ENCODE measurements at places on chromosomes 13 and 19.

- DNase-seq, result no peak
These were observed 27.2 kb downstream of the EPN1 start for GRCh38 chr19:55702131-55702627.

DNA sequence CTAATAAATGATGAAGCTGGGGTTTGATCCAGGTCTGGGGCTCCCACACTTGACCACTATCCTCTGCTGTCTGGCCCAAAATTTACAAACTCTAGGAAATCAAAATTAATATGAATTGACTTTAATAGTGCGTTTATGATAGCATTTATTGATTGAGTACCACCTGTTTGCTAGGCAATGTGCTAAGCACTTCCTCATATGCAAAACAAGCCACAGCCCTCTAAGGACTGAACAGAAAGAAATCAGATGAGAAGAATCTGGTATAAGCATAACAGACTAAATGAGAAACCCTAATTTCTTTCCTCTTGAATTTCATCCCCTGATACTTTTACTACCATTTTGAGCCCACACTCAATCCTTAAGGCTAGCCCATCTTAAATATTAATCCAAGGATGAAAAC is 6.6 kb upstream of the MLNR start:
- DNase-seq, result no peak

GRCh38 chr19:18384775-18385174 is 1.2 kb upstream of the GDF15 start:
- DNase-seq, result no peak

- peak; percentile 55 for DNase-seq
These were observed 838 bp downstream of the PPP2R1A start for GRCh38 chr19:52190487-52191293.

DNA sequence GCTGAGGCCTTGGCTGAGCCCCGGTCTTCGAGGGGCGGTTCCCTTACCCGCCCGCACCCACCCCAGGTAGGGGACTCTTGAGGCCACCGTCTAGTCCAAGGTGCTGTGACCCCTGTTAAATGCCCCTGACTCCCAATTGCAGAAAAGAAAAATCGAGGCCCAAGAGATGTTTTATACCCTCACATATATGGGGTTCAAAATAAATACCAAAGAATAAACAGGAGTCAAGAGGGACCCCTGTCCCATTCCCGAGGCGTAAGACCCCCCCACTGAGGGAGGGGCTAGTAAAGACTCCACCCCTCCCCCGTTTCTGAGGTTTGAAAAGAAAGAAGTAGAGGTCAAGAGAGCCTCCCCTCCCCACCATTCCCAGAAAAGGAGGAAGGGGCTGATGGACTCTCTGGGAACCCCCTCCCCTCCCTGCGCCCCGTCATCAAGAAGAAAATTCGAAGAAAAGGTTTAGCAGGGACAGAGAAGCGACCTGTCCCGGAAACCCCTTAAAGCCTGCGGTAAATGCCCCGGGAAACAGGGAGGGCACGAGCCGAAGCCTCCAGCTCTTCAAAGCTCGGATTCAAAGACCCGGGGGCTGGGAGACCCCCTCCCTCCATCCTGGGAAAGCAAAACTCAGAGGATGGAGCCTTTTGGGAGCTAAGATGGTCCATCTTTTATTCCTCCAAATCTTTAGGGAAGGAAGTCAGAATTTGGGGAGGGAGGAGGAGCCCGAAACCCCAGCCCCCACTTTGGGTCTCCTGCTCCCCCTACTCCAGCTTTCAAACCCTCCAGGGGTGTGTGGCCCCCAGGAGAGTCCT is 755 bp upstream of the RAB3A start:
- no peak for DNase-seq

DNA sequence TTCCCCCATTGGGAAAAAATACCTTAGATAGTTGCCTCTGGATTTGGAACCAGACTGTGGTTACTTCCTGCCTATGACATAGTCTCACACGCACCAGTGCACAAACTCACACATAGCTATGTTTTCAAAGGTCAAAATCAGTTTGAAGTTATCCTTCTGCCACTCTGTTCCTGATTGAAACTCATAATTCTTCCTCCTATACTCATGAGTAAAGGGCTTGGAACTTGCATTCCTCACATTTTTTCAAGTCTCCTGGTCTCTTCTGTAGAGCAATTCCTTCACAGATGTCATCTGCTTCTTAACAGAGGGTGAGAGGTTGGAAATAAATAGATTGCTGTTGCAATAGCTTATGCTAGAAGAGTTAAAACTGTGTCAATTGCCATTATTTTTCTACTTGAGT is 18.6 kb upstream of the POSTN start:
- DNase-seq, result peak; percentile 90

GRCh38 chr19:4537953-4538600 is 1.8 kb downstream of the LRG1 start:
- no peak for DNase-seq

DNA sequence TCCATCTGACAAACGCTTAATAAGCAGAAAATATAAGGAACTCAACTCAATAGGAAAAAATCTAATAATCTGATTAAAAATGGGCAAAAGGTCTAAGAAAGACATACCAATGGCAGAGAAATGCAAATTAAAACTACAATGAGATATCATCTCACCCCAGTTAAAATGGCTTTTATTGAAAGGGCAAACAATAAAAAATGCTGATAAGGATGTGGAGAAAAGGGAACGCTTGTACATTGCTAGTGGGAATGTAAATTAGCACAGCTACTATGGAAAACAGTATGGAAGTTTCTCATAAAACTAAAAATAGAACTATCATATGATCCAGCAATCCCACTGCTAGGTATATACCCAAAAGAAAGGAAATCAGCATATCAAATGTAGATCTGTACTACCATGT is 508.8 kb upstream of the GPC6 start:
- DNase-seq, result no peak

DNA sequence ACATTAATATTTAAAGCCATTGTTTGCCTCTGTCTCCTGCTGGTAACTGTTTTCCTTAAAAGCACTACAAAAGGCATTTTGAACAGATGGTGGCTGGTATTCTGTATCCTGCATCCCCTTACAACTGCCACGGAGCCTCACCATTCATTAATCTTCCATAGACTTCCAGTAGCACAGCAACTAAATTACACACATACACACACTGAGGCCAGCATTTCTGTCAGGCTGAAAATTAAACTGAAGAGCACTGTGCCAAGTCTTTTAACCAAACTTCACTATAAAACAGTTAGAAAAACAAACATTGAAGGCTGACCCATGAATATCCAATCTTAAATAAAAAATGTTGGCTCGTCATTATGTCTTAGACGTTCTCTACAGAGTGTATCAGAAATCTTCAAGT is 697.8 kb downstream of the DACH1 start:
- DNase-seq, result no peak

DNA sequence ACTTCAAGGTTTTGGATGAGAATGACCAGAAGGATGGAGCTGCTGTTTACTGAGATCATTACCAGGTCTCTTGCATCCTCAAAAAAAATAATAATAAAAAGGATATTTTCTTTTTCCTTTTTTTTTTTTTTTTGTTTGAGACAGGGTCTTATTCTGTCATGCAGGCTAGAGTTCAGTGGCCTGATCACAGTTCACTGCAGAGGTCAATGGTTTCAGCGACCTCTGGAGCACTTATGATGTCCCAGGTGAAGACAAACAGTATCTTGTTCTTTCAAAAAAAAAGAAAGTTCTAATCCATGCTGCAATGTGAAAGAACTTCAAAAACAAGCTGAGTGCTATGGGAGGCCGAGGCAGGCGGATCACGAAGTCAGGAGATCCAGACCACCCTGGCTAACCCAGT is 30.4 kb upstream of the TPM4 start:
- DNase-seq, result no peak

DNA sequence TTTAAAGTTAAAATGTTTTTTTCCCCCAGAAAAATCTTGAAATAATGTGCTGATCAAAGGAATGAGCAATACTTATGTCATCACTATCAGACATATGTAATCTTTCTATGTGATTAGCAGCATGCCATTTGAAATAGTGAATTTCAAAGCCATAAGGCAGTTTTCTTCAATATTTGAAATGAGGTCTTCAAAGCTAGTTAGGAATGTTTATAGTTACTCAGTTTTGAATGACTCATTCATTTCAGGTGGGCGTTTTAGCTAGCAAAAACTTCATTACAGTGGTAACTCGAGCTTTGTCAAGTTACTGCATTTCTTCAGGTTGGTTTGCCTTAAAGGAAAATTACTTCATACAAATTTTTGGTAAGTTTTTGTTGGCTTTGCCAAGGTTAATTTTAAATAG is 102.1 kb downstream of the ATP8A2 start:
- DNase-seq, result no peak

DNA sequence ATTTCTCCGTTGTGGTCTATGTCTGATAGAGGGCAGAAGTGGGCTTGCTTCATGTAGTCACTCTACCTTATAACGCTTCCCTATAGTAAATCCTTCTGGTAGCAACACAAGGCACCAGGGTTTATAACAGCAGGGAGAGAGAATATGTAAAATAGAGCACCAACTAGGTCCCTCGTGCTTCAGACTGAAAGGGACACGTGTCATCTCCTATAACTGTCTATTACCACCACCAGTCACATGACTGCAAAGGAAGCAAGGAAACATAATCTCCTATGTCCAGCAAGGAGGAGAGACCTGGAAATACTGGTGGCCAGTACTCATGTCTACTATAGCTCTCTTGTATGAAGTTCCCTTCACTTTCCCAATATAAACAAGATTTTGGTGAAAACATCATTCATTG is 79.2 kb downstream of the SLAIN1 start:
- no peak for DNase-seq

DNA sequence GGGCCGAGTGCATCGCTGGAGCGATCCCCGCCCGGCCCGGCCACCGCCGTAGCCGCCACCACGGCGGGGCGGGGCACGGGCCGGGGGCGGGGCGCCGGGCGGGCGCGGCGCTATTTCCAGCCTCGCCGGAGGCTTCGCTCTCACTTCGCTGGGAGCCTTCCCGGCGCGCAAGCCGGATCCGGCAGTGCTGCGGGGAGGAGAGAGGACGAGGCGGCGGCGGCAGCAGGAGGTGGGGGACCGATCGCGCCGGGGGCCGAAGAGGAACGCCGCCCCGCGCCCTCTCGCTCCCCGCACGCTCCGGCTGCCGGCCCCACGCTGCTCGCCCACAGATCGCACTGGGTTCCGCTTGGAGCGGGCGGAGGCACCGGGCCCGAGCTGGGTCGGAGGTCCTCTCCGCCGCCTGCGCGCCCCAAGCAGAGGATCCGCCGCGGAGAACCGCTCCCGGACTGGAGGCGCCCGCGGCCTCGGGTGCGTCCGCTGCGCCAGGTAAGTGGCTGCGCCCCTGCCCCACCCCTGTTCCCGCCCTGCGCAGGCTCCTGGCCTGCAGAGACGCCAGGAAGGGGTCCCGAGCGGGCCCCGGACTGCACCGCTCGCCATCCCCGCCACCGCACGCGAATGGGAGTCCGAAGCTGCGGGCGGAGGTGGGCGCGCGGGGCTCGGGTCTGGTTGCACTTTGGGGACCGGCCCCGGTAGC is at the start of gene CHST8:
TSS of gene CHST8 (plus strand) at position 143 of the 694 bp plus-strand sequence. CDS start 67,309 bp downstream, outside the sequence.
- DNase-seq, result peak; percentile 22

GRCh38 chr19:47509973-47510372 is 4.9 kb downstream of the NAPA start:
- no peak for DNase-seq

- DNase-seq, result no peak
These were observed 552 bp downstream of the PLK5 start for GRCh38 chr19:1524287-1524971.

DNA sequence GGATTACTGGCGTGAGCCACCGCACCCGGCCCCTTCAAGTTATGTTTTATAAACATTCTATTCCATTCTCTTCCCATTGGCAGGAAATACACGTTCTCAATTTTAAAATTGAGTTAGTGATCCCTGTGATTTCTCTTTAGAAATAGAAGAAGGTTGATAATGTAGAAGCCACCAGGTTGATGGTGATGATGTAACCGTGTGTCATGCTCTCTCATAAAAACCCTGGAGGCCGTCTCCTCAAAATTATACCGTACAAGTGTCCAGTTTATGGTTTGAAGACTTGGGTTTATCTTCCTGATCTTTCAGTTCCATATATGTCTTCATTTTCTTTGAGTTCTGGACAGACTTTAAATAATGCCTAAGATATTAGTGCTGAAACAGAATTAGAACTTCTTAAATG is 32.2 kb downstream of the COG3 start:
- no peak for DNase-seq

- DNase-seq, result peak; percentile 71
These were observed 22.3 kb upstream of the TFDP1 start for GRCh38 chr13:113562085-113562749.

GRCh38 chr13:20182231-20182846 is 10.4 kb downstream of the GJB2 start:
- peak; percentile 82 for DNase-seq

GRCh38 chr13:100954430-100955305 is 280.1 kb upstream of the TMTC4 start:
- no peak for DNase-seq

DNA sequence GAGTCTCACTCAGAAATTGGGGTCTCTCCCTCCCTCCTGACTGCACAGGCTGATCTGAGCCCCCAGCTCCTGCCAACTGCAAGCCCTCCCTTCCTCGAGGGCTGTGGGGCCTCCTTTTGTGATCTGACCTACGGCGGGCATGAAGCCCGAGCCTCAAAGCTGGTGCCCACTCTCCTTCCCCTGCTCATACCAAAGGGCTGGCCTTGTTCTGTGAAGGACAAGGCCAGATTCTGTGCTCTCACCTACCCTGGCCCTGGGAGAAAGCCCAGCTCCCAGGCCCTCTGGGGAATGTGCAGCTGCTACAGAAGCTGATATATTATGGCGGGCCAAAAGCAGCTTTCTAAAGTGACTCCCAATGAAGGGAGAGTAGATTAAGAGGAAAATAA is 9.0 kb upstream of the ECH1 start:
- no peak for DNase-seq

DNA sequence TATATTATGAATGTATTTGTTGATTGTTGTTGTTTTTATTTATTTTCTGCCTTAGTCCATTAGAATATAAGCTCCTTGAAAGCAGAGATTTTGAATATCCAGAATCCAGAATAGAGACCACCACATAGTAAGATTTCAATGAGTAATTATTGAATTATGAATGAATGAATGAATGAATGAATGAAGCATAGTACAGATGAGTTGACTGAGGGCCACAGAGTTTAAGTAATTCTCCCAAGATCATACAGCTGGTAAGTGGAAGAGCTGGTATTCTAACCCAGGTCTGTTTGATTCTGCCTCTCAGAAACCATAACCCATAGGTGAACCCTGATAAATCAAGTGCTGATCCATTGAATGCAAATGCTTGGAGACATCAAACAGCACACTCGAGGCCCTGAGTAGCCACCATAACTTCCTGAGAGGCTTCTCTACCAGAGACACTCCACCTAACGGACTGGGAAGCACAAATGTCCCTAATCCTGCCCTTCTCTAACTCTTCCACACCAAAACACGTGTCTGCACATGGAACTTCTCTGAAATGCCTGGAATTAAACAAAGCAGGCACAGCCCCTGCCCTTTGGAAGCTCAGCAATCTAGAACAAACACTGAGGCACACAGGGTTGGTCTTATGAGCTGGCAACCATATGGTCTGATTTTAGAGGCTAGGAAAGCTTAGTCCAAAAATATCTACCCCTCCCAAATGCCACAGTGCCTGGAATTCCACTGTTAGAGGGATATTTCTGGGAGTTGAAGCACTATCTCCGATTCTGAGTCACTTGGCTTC is 190.1 kb downstream of the FOXO1 start:
- DNase-seq, result peak; percentile 50

- DNase-seq, result no peak
These were observed 342 bp upstream of the SIGLEC10 start for GRCh38 chr19:51417810-51418157.

Measured in cardiac fibroblast (primary cell).